ENCODE measurements at places on chromosomes 3 and 15.

- DNase-seq = peak; percentile 38
Observed at GRCh38 chr15:65249641-65250040, 37.0 kb downstream of the PARP16 start.

DNA sequence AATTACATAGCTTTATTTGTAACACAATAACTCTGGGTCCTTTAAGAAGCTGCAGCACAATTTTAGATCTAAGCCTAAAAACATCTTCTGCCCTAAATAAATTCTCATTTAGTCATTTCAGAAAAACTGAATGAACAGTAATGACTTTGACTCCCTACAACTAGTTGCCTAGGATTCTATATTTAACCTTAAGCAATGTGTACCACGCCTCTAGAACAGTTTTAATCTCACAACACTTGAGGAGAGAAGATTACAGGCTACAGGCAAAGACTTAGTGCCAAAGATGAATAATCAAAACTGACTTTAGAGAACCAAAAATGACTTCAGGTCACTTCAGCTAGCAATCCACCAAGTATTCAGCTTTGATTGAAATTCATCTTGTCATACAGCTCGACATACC is 192.8 kb downstream of the ULK4 start:
- DNase-seq = no peak

- DNase-seq = no peak
Observed at GRCh38 chr15:88622605-88622975, 1.4 kb downstream of the AEN start.

- no peak for DNase-seq
Observed at GRCh38 chr15:41714291-41714690, 54.1 kb downstream of the MGA start.

DNA sequence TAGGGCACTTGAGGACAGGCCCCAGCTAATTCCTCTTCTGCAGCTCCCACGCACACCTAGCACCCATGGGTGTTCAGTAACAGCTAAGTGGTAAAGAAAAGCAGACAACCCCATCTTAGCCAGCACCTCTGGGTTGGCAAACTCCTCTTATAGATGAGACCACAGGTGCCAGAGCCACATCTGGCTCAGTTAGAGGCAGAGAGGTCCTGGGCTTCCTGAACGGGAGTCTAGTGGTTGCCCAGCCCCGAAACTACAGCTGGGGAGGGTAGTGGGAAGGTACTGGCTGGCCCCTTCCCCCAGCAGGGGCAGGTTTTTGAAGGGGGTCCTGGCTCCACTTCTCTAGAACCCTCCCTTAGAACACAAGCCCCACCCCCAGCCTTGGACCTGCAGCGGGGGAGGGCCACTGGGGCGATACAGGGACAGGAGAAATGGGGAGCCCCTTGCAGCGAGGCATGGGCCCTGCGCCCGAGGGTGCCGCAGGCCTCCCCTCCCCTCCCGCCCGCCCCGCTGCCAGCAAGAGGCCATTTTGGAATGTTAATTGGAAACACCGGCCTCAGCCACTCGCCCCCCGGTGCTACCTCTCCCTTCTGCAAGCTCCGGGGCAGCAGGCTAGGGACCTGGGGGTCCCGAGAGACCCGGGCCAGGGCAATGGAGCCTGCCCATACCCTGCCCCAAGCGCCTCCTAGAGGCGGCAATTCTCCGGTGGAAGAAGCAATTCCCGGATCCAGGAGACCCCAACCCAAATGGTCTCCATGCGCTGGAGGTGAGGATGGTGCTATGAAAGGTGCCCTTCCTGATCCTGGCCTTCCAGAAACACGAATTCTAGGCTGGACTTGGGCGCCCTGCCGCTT is 1.5 kb downstream of the DUSP7 start:
- no peak for DNase-seq

- DNase-seq = no peak
Observed at GRCh38 chr15:63185206-63185605, 4.2 kb upstream of the RAB8B start.

DNA sequence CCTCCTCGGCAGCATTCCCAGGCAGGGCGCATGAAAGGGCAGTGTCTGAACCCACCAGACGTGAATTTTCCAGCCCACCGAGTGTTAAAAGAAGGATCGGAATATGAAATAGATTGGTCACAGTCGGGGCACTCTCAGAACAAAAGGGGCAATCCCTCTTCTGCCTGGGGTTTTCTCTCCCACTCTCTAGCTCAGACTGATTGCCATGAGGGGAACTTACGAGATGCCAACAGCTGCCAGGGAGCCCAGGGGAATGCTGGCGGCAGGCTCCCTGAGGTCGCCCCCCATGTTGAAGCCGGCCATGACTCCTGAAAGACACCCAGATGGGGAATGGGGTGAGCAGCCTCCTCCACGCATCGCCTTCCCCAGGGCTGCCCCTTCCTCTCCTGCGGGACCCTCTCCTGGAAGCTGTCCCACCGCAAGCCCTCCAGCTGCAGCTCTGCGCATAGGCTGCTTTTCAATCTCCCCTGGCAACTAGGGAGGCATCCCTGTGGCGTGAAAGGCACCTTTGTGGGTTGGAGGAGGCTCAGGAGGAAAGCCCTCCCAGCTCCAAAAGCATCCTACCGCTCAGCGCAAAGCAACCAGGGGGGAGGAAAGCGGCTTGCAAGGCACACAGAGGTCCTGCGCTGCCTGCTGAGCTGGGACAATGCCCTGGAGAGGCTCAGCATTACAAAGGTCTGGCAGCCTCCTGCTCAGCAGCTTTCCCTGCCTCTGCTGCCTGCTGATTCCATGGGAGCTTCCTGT is 64.8 kb upstream of the HEG1 start:
- no peak for DNase-seq

DNA sequence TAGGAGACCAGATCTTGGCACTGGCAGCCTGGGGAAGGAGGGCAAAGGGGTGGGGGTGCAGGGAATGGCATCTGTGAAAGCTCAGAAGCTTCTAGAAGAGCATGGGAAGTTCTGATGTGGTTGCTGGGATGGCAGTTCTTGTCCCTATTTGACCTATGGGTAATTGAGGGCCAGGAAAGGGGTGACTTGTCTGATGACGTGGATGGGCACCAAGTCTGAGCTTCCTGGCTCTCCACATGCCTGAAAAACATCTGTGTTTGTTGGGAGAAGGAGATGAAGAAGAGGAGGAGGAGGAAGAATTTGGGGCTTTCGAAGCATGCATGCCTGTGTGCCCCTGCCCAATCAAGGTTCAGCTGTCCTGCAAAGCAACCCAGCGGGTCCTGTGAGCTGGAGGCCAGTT is 158.8 kb downstream of the SMAD6 start:
- no peak for DNase-seq

GRCh38 chr3:51282931-51283330 is 102.2 kb upstream of the MANF start:
- no peak for DNase-seq

GRCh38 chr3:150612494-150612893 is 9.4 kb downstream of the SELENOT start:
- DNase-seq = no peak

DNA sequence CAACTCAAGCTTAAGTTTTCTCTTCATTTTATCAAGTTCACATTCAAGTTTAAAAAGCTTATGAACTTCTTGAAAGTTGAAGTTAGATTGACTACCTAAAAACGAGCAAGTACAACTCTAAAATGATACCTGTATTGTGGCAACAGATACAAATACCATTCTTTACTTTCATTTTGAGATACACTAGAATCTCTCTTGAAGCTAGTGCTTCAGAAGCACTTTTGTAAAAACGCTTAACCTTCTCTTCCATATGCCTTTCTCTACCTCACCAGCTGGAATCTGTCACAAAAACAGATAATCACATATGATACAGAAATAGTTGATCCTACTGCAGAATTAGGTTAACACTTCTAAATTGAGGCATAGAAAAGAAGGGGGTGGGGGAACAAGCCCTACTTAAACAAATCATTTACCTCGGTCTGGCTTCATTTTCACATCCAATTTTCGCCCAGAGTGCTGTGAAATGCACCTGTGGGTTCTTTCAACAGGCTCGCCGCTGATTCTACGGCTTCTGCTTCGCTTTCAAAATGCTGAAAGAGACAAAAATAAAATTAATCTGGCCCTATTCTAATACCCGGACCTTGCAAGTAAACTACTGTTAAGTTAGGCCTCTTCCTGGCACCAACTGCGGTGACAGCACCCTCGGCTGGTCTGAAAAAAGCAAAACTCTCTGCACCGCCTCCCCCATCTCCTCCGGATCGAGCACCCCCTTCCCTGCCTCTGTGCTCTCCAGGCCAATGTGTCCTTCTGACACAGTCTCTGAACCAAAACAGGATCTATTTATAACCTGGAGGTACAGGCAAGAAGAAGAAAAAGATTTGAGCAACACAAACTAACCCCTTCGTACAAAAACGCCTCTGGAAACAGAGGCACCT is 1.4 kb downstream of the ATOSA start:
- peak; percentile 46 for DNase-seq

DNA sequence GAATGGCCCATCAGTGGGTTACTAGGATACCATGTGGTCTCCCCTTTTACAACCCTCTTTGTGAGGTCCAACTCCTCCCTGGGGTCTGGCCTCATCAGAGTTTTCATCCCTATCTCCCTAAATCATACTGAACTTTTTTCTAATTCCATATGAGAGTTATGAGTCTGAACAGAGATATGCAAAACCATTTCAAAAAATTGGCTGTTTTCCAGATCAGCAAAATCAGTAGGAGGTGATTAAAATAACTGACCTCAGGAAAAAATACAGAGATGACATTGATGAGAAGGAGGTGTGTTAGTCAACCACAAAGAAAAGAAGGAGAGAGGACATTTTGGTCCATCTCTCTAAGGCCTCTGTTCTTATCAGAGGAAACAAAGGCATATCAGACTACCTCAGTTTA is 200.8 kb upstream of the CFAP20DC start:
- no peak for DNase-seq

- DNase-seq = peak; percentile 43
Observed at GRCh38 chr3:39177708-39178332, 14.6 kb downstream of the XIRP1 start.

DNA sequence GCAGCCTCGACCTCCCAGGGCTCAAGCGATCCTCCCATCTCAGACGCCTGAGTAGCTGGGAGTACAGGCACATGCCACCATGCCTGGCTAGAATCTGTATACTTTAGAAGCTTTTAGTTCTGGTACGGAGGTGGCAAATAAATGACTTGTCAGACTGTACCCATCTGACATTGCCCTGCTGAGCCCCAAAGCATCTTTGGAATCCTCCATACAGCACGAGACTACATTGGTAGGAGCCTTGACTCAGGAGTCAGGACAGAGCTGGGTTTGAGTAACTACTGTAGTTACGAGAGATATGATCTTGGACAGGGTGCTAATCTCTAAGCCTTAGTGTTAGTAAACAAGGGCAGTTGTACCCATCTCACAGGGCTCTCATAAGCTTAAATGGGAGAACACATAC is 67.8 kb upstream of the NPHP3 start:
- no peak for DNase-seq

DNA sequence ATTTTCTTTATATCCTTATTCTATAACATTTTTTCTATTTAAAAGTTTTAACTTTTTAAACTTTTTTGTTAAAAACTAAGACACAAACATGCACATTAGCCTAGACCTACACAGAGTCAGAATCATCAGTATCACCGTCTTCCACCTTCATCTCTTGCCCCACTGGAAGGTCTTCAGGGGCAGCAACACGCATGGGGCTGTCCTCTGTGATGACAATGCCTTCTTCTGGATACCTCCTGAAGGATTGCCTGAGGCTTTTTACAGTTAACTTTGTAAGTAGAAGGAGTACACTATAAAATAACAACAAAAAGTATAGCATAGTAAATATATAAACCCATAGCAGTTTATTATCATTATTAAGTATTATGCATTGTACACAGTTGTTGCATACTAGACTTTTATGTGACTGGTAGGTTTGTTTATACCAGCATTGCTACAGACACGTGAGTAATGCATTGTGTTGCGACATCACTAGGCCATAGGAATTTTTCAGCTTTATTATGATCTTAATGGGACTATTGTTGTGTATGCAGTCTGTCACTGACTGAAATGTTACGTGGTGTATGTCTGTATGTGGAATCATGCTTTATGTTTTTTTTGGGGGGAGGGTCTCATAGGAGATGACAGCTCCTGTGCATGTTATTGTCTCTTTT is 18.2 kb downstream of the ATP1B3 start:
- DNase-seq = no peak

DNA sequence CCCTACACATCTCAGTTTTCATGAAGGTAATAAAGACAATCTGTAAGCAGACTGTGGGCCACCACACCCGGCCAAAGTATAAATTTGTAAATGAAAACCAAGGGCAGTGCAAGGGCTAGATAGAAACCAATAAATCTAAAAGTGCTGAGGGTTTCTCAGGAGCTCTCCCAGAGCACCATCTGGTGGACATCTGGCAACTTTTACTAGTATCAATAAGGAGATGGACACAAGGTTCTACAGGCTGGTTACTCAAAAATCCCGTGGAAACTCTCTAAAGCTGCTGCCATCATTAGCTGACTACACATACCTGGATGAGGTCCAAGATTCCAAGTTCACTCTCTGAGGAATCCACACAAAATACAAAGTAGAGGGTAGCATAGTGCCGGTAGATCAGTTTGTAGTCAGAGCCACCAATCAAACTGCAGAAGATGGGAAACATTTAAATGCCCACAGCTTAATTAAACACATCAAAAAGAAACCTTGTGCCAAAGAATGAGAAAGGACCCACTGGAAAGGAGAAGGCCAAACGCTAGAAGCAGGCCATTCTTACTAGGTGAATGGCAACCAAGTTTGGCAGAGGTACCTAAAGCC is 5.5 kb downstream of the AP3S2 start:
- DNase-seq = no peak

GRCh38 chr3:177810162-177810623 is 612.9 kb upstream of the TBL1XR1 start:
- no peak for DNase-seq

- DNase-seq = no peak
Observed at GRCh38 chr15:71117714-71118305, 2.5 kb downstream of the THSD4 start.

GRCh38 chr3:89577637-89578530 is 470.5 kb downstream of the EPHA3 start:
- no peak for DNase-seq

GRCh38 chr3:109640146-109640652 is 302.9 kb upstream of the DPPA4 start:
- DNase-seq = no peak

DNA sequence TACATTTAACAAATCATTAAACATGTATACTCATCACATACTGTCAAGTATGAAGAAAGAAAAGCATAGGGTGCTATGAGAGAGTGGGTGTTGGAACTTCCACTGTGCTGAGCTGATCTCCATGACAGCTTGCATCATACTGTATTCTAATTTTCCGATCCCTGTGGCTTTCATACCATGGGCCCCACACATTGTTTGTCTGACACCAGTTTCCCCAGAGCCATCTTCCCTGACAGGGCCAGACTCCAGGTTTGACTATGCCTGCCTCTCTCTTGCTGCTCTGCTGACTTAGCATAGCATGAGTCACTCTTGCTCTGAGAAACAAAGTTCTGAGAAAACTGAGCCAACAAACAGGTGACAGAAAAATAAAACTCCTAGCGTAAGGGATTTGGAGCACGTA is 37.0 kb upstream of the CASR start:
- DNase-seq = peak; percentile 37

- no peak for DNase-seq
Observed at GRCh38 chr3:194806991-194807630, 121.4 kb downstream of the FAM43A start.

GRCh38 chr15:27046880-27047279 is 75.9 kb downstream of the GABRG3 start:
- DNase-seq = no peak

Data from GM12878 (cell line).